Fibroblast of skin of right quadriceps (primary cell): ENCODE measurements at places on chromosomes 2 and 18.

DNA sequence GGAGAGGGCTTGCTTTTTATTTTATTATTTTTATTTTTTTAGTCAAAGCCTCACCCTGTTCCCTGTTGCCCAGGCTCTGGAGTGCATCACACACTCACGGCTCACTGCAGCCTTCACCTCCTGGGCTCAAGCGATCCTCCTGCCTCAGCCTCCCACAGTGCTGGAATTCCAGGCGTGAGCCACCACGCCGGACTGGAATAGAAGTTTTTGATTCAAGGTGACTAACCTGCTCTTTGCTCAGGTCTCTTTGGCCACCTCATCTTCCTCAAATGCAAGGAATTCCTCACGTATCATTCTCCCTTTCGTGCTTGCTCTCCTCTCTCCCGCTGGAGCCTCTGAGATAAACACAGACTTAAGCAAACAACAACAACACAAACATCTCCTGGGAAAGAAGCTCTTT, 636.8 kb downstream of the ADCYAP1 start:
- DNase-seq: no peak

- DNase-seq: no peak
Observed at GRCh38 chr2:227401550-227401949, 13.8 kb upstream of the SCYGR1 start.

DNA sequence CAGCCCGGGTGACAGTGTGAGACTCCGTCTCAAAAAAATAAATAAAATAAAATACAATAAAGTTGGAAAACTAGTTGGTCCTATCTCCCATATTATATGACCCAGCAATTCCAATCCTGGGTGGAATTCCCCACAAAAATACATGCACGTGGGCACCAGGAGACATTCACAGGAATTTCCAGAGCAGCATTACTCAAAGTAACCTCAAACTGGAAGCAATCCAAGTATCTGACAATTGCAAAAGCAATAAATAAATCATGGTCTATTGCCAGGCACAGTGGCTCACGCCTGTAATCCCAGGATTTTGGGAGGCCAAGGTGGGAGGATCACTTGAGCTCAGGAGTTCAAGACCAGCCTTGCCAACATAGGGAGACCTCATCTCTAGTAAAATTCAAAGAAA, 101.2 kb upstream of the MAP4K4 start:
- peak; percentile 21 for DNase-seq

GRCh38 chr2:120699292-120699691, 36.4 kb upstream of the GLI2 start:
- no peak for DNase-seq

DNA sequence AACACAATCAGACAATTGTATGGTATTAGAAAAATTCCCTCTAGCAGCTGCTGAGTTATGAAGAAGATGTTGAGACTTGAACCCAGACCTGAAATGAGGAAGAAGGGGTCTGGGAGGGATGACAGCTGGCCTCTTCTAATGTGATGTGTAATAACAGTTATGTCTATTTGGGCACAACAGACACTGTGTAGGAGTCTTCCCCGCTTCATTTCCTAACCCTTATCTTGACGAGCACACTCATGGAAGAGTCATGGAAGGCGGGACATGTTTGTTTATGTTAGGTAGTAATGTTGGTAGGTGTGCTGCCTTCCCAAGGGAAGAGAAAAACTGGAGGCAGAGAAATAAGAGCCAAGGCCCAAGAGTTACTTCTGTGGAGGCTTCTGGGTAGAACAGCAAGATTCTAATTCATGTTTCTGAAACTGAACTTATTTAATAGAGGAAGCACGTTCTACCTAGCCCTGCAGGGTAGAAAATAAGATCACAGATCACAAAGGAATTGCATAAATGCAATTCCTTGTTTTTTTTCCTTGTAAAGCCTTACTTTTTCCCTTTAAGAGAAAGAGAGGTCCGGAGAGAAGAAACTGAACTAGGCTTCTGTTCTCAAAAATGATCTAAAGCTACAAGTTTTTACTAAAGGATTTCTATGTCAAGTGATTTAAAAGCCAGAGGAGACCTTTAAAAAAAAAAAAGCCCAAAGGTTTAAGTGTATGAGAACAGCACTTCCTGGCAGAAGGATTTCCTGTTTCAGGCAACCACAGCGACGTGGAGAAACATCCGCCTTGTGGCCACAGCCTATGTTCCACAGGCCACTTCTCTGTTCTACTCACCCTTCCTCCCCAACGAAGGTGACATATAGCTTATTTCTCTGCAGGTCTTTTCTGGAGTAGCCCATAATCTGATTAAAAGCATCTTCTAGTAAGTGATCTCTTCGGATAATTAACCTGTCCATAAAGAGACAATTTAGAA, 68.5 kb upstream of the STK17B start:
- peak; percentile 40 for DNase-seq

- peak; percentile 36 for DNase-seq
Observed at GRCh38 chr18:9557250-9557943, 57.0 kb downstream of the PPP4R1 start.

- no peak for DNase-seq
Observed at GRCh38 chr2:113208396-113208795, 34.6 kb downstream of the PSD4 start.

GRCh38 chr2:121085801-121086200, 199.2 kb downstream of the TFCP2L1 start:
- no peak for DNase-seq

DNA sequence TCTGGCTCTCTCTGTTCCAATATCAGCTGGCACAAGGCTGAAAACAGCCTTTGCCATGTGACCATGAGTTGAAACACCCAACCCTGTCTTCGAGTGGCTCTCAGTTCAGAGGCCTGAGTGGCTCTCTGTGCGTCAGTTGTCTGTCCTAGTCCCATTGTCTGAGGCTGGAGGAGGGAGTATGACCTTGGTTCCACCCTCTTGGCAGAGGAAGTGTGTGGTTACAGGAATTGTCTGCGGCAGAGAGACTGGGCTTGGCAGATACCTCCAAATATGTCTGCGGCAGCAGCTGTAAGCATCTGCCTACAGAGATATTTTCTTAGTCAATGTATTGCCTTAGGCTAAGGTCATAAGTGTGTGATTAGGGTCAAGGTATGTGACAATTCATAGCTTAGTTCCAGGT, 32.6 kb downstream of the CNGA3 start:
- no peak for DNase-seq

DNA sequence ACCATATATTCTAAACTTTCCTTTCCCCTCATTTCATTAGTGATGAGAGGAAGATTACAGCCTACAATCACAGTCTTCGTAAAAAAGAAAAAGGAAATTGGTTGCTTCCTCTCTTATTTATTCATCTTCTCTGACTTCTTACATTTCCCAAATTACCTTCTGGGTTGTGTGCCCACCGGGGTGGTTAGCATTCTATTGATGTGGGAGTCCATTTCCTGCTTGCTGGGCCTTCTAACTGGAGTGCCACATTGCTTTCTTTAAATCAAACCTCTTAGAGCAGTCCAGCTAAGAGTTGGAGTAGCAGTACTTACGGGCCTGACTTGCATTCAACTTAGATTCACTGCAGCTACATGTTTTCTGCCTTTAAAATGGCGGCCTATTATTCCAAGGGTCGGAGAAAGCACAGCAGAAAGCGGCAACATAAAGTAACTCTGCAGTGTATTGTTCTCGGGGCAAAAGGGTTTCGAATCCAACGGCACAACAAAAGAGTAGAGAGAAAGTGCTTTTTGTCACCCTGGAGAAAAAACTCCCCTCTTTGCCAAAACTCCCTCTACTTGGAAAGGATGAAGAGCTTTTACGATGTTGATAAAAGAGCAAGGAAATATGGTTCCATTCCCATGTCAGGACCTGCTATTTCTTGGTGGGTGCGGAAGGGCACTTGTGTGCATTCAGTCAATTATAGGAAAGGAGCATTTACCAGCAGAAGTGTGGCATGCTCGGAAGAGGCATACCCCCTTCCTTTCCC, 110.6 kb upstream of the DLX2 start:
- DNase-seq: no peak

- no peak for DNase-seq
Observed at GRCh38 chr18:10923551-10924070, 225.8 kb downstream of the PIEZO2 start.

- DNase-seq: peak; percentile 57
Observed at GRCh38 chr2:102080451-102081242, 61.9 kb upstream of the IL1R1 start.

DNA sequence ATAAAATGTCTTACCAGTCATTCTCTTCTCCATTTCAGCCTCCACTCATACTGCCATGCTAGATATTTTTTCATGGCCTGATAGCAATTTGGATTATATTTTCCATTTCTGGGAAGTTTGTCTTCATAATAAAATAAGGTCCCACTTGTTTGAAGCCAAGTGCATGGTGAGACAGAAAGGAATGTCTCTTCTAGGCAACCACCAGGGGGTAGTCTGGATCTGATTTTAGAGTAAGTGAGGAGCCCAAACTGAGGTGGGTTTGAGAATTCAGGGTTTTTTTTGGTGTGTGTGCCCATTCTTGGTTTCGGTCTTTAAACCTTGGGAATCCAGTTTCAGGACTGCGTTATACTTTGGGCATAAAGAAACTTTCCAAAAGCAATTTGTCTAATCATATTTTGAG, 315.5 kb downstream of the RPRM start:
- DNase-seq: peak; percentile 13

DNA sequence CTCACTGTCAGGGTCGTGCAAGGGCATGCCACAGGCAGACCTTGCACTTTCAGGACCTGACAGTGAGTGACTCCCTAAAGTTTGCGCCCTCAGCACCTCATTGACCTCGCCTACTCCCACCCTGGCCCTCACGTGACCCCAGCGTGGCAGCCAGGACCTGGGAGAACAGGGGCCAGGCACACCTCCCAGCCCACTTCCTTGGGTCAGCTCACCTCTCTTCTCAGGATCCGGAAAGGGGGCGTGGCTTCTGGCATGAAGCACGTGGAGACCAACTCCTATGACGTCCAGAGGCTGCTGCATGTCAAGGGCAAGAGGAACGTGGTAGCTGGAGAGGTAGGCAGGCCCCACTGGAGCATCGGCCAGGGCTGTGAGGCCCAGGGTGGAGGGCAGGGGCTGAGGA, 8.8 kb downstream of the VIL1 start:
- DNase-seq: no peak

- DNase-seq: peak; percentile 84
Observed at GRCh38 chr2:234951664-234952269, at the start of gene SH3BP4. Gene SH3BP4, plus strand, starts transcription at chr2:234952017. Its CDS starts 82,986 bp downstream, at chr2:235035003.

- DNase-seq: no peak
Observed at GRCh38 chr2:240925568-240926515, 19.7 kb downstream of the CROCC2 start.

DNA sequence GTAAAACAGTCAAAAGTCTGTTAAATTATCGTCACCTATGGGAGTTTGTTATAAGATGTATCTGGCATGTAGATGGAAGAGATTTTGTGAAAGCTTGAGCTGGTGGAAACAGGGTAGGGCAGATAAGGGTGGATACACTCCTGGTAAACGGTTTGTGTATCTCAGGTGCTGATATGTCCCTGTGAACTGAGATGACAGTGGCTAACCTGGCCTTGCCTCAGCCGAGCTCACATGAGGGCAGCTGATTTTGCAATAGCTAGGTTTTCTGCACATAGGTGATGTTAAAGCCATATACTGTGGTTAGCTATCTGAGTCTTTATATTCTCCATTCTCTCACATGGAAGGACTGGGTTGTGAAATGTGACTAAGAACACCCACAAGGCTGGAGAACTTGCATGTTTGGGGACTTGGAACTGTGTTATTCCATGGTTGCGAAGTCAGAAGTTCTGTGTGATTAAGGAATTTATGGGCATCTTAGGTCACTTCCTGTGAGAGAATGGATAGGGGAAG, 205.1 kb downstream of the TPGS2 start:
- peak; percentile 37 for DNase-seq
